Dermis blood vessel endothelial cell (primary cell): ENCODE measurements at places on chromosomes 12 and 14.

GRCh38 chr12:67026487-67027246, 242.5 kb upstream of the CAND1 start:
- DNase-seq: no peak

GRCh38 chr12:95173392-95174251, 43.6 kb downstream of the FGD6 start:
- DNase-seq: peak; percentile 85

DNA sequence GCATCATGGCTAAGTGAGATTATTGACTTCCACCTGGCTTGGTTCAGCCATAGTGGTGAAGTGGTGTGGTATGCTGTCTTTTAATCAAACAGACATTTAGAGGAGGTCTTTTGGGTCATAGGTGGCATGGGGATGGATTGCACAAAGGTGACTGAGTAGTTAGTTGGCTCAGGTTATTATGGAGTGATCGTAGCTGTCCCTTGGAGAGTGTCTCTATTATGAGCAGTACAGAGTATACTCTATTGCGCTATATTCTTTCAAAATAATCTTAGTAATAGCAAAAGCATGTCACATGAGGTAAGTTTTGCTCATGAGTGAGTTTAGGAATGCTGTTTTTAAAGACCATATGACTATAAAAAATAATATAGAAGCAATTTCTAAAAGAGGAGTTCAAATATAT, 60.4 kb downstream of the RASSF8 start:
- DNase-seq: no peak

- DNase-seq: peak; percentile 74
Measured at GRCh38 chr14:20986811-20987210, 3.0 kb upstream of the METTL17 start.

DNA sequence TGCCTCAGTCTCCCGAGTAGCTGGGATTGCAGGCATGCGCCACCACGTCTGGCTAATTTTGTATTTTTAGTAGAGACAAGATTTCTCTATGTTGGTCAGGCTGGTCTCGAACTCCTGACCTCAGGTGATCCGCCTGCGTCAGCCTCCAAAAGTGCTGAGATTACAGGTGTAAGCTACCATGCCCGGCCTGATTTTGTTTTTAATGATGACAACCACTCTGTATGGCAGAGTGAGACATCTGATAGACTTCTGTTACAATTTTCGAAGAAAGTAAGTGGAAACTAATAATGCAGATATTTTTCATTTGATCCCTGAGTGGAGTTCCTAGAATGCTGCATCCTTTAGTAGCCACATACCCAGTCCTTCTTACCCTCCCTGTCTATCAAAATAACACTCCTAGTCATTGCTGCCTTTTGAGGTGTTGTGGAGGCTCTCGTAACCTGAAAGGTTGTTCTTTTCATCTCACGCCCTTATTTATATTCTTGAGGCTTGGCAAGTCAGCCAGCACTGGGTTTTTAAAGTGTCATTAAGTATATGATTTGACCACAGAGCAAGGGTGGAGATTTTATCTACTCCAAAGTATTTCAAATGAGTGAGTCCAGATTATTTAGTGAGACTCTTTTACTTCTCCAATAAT, 5.9 kb upstream of the EID3 start:
- no peak for DNase-seq

DNA sequence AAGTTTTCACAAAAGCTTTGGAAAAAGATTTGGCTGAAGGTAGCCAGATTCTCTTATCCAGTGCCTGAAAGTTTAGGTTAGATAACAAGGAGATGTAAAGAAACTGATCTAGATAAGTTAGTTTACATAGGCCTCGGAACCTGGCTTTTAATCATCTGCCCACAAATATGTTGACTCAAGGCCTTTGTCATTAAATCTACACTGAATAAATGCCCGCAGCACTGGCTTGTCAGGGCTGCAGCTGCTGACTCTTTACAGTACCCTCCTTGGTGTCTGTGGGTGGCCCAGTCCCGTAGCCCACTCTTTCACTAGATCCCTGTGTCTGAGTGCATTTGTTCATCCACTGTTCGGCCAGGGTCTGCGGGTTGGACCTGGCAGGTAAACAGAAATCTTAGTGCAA, 58.0 kb downstream of the TMEM116 start:
- DNase-seq: no peak

GRCh38 chr14:56208520-56208919, 90.3 kb downstream of the PELI2 start:
- no peak for DNase-seq

- DNase-seq: no peak
Measured at GRCh38 chr12:41778934-41779333, 365.7 kb downstream of the GXYLT1 start.

DNA sequence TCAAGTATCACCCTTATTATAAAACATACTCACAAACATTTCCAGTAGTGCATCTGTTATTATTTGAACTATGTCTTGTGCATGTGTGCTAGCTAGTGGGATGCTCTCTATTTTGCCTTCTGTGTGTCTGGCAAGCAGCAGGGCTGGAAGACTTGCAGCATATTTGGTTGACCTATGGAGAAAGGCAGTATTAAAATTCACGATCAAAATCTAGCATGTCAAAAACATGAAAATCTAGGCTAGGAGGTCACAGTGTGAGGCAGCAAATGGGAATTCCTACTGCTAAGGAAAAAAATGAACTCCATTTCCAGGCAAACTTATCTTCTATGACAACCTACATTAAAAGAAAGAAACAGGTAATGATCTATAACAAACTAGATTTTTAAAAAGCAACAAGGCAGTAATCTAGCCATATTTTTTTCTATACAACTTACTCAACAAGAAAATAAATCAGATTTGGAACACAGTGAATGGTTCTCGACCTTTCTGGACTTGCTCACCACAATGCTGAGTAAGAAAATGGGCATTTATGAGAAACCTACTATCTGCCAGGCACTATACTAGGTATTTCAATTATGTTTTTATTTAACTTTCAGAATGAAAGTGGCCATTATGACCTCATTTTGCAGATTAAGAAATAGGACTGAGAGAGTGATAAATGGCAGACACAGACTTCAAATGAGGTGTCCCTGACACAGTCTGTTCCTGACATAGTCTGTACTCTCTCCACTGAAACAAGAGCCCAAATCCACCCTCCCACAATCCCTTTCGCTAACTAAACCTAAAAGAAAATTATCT, 96.8 kb downstream of the TXNDC16 start:
- DNase-seq: no peak

DNA sequence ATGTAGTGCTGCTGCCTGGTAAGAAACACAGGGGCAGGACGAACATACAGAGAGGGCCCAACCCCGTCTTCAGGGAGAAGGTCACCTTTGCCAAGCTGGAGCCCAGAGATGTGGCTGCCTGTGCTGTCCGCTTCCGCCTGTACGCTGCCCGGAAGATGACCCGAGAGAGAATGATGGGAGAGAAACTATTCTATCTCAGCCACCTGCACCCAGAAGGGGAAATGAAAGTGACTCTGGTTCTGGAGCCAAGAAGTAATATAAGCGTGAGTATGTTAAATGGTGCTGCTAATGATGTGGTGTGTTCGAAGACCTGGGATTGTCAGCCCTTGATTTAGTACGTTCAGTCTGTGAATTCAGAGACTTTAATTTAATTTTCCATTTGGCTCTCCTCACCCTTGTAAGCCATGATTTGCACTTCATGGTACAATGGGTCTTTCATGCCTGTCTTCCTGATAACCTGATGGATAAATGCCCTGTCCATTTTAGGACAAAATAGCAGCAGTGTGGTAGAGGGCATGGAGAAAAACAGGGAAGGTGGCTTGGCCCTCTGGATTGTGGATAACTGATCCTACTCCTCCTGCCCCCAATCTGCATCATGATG, 318.9 kb downstream of the SNAPC1 start:
- DNase-seq: no peak

- DNase-seq: no peak
Measured at GRCh38 chr12:20451761-20452160, 83.4 kb downstream of the PDE3A start.

DNA sequence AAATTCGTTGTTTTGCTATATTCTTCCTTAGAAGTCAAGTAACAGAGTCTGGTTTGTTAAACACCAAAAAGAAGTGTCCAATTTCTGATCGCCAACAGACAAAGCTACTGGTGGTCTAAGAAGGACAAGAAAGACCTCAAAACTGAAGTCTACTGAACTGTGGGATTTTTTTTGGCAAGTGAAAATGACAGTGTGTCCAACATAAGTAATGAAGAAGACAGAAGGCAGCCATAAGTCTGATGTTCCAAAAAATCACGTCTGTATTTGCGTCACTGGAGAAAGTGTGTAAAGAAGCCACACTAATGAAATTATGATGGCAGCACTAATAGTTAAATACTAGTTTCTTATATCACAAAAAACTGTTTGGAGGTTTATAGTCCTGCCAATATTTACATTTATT, 32.6 kb downstream of the WASHC3 start:
- no peak for DNase-seq

GRCh38 chr14:97796511-97796910, 999.3 kb downstream of the VRK1 start:
- DNase-seq: no peak
